ENCODE measurements at places on chromosomes 12 and 14.

- DNase-seq: no peak
Measured at GRCh38 chr14:52190337-52190931, 77.1 kb upstream of the PTGDR start.

- no peak for DNase-seq
Measured at GRCh38 chr12:120069278-120069677, 47.3 kb downstream of the RAB35 start.

DNA sequence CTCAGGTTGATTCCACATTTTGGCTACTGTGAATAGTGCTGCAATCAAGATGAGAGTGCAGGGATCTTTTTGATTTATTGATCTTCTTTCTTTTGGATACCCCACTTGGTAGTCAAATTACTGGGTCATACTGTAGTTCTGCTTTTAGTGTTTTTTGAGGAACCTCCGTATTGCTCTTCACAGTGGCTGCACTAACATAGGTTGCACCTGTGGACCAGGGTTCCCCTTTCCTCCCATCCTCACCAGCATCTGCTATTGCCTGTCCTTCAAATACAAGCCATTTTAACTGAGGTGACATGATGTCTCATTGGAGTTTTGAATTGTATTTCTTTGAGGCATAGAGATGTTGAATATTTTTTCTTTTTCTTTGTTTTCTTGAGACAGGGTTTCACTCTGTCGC lies 152.5 kb upstream of the TMEM132C start:
- no peak for DNase-seq

DNA sequence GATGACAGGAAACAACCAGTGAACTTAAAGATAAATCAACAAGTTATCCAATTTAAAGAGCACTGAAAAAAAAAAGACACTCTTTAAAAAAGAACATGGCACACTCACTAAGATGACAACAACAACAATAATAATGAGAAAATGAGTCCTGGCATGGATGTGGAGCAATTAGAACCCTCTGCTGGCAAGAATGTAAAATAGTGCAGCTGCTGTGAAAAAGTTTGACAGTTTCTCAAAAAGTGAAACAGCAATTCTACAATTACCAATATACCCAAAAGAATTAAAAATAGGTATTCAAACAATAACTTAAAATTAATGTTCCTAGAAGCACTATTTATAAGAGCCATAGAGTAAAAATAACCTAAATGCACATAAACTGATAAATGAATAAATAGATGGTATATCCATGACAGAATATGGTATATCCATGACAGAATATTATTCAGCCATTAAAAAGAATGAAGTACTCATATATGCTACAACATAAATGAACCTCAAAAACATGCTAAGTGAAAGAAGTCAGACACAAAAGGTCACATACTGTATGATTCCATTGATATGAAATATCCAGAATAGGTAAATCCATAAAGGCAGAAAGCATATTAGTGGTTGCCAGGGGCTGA lies 49.1 kb upstream of the GPHB5 start:
- DNase-seq: no peak

DNA sequence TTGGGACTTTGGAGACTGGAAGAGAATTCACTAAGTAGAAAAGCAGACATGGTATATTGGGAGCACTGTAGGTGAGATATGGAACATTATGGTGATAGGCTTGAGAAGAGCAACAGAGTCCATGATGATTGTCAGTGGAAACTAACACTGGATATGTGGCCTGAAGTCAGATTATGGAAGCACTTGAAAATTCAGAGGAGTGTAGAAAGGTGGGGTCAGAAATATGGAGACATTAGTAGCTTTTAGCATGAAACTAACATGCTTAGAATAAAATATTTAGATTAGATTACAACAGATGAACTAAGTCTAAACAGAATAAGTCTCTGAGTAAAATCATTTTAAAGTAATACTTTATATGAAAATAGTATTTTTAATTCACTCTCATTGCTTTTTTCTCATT lies 499.1 kb downstream of the TMEM117 start:
- DNase-seq: no peak

- no peak for DNase-seq
Measured at GRCh38 chr12:78275886-78276285, 445.2 kb downstream of the NAV3 start.

Measured in cortex of kidney (tissue), 1 donor.